ENCODE measurements at places on chromosomes 6 and 20.

DNA sequence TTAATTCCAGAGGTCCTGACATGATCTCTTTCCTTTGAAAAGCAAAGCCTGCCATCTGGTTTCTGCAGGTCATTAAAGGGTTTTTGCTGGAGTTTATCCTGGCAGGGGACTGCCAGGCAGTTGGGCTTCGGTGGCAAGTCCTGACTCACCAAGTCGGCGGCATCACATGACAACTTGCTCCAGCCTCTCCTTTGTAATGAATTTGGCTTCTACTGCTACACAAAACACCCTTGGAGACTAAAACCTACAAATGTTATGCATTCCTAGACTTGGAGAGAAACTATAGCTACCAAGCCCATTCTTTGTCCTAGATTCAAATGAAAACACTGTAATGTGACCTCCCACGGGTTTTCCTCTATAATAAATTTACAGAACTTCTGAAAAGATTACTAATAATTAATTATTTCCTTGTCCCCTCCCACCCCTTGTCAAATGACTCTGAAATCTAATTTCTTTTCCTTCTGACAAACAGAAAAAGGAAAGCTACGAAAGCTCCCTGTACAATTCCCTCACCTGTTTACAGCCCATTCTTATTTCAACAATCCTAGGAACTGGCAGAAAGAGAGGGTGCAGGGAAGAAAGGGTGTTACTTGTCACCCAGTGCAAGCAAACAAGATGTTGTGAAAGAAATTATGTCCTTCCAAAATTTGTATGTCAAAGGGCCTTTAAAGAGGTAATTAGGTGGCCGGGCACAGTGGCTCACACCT lies 62.9 kb downstream of the QRSL1 start:
- DNase-seq: no peak

DNA sequence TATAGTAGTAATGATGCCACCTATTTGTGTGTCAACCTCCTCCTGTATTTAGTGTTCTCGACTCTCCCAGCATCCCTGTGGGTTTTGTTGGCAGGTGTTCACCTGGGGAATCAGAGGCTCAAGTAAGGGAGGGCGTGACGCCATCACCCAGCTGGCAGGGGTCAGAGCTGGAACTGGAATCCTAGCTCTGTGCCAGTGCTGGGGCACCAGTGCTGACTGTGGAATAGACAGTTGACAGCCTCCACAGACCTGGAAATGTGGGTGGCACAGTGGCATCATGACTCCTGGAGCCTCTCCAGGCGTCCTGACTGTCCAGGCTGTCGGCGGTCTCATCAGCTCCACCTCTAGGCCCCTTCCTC lies 102.8 kb downstream of the SYCP2 start:
- DNase-seq: no peak

DNA sequence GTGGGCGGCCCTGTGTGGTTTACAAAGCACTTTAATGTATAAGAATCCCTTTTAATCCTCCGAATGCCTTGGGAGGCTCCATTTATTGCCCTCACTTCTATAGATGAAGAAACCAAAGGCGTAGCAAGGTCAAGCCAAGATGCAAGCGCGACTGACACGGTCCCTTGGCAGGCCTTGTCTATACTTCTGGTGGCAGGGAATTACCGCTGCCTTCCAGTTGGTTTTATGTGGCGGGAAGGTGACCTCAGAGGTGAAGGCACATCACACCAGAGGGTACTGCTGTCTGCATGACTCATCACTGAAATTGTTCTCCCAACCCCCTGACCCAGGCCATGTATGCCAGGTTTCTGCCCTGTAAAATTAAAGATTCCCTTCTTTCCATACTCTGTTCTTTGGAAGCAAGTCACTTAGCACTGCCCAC lies 36.1 kb upstream of the NAA20 start:
- DNase-seq: no peak

DNA sequence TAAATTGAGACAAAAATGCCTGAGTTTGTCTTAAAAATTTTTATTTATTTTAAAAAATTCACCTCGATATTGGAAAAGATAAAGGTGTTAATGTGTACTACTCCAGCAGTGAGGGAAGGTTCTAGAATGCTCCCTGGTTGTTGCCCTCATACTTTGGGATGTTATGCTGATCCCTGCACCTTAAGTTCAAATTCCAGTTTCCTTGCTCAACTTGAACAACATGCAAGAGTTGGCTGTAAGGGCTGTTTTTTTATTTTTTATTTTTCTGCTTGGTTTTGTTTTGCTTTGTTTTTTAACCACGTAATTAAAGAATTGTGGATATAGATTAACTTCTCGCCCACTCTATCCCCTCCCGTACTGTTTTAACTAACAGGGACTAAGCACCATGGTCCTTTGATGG lies 158.7 kb upstream of the CITED2 start:
- DNase-seq: no peak

DNA sequence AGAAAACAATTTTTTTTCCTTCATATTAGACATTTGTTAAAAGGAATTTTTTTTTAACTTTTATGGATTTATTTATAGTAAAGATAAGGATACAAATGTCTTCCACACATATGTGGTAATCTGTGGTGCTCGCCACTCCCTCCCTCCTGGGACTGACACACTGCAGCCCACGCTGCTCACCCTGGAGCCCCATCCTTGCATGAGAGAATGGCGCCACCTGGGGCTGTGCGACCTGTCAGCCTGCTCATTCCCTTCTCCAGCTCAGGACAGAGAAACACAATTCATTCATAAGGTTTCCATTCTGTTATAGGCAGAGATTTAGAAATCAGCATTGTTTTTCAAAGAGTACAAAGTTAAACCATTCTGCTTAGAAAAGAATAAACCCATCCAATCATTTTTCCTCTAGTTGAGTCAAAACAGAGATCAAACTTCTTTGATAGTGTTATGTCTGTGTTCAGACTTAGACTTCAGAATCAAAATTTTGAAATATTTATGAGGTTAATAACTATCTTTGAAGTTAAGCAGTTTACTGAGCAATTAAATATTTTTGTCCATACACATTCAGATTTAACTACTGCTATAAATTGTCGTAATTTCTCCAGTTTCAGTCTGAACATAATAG lies 42.8 kb upstream of the DYNLRB1 start:
- DNase-seq: peak; percentile 27

All from activated naive CD4-positive, alpha-beta T cell treated with Interleukin-2 at 50 U/mL for 16 hours (primary cell).